ENCODE measurements at places on chromosomes 4 and X. TPM values are rescaled to one million over a fixed set of nuclear protein-coding genes. Genes with fewer than 3 reads are reported as not detected.

DNA sequence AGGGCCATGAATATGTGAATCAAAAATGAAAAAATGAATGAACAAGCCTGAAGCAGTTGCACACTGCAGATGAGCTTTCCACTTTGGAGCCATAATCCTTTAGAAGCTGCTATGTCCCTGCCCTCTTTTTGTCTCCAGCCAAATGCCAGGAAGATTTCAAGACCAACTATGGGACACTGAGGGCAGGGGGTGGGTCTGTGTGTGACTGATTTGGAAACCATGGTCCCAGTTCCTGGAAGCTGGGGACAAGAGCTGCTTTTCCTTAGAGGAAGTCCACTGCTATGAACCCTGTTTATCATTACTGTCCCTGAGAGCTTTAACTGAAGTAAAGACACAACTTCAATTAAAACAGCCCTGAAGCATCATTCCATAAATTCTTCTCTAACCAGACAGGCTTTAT is 153.9 kb upstream of the GPC4 start:
- no peaks in the 10 kb centered on the region for H3K36me3 ChIP-seq
- no peak overlapping the region for H3K27ac ChIP-seq
- no peaks in the 10 kb centered on the region for H3K27me3 ChIP-seq
- no peak overlapping the region for H3K4me3 ChIP-seq

DNA sequence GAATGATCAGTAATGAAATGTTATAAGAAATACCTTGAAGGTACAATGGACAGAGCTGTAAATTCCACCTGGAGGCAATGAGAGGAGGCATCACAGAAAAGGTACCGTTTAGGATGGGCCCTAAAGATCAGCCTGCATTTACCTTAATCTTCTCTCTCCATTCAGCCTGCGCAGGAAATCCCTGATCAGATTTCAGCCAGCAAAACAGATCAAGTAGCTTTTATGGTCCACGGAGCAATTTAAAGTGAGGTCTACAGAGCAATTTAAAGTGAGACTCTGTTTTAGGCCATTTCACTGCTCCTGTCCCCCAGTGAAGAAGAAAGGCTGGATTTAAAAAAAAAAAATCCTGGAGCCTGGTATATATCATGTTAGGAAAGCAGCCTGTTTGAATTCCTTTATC is 195.1 kb upstream of the VCX start:
- H3K4me1 ChIP-seq, result no peaks in the 10 kb centered on the region
- H3K27me3 ChIP-seq, result no peaks in the 10 kb centered on the region
- no peaks in the 10 kb centered on the region for H3K36me3 ChIP-seq
- no peak for DNase-seq
- no peak overlapping the region for H3K27ac ChIP-seq

GRCh38 chr4:38072578-38072977 is 112.4 kb downstream of the PTTG2 start:
- peaks cover 2% of the 10 kb centered on the region for H3K36me3 ChIP-seq
- no peak overlapping the region for H3K27ac ChIP-seq
- no peaks in the 10 kb centered on the region for H3K27me3 ChIP-seq
- DNase-seq, result no peak

DNA sequence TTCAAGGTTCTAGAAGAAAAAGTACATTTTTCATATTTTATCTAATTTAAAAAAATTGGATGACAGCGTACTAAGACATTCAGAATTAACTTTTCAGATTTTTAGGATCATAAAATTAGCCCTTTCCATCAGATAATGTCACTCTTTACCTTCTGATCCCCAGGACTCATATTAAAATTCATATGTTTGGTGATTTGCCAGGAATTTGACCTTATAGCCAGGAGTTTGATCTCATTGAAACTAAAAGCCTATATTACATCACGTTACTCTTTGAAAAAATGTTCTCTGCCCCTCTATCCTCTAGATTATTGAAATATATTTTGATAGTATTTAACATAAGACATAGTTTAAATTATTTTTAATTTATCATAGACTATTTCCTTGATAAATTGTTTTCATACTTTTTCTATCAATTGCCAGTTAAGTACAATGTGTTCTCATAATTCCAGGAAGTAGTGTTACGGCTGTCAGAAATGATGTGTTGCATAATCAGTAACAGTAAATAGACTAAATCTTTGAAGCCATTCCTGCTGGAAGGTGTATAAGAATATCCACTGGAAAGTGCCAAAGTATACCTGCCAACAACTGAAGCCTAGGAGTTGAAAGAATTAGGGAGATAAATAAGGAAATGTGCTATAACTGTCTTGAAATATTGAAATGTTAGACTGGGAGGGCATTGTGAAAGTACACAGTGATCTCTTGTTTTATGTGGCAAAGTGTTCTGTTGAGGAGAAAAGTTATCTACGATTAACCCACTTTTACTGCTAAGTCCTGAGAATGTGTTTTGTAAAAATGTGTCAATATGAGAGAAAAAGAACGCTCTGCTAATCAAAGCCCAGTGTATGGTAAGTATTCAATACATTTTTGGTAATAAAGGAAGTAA is 32.9 kb upstream of the PDGFC start:
- peak overlapping the region; percentile 57 for H3K27ac ChIP-seq
- no peak overlapping the region for H3K4me3 ChIP-seq
- H3K36me3 ChIP-seq, result no peaks in the 10 kb centered on the region
- no peaks in the 10 kb centered on the region for H3K27me3 ChIP-seq

DNA sequence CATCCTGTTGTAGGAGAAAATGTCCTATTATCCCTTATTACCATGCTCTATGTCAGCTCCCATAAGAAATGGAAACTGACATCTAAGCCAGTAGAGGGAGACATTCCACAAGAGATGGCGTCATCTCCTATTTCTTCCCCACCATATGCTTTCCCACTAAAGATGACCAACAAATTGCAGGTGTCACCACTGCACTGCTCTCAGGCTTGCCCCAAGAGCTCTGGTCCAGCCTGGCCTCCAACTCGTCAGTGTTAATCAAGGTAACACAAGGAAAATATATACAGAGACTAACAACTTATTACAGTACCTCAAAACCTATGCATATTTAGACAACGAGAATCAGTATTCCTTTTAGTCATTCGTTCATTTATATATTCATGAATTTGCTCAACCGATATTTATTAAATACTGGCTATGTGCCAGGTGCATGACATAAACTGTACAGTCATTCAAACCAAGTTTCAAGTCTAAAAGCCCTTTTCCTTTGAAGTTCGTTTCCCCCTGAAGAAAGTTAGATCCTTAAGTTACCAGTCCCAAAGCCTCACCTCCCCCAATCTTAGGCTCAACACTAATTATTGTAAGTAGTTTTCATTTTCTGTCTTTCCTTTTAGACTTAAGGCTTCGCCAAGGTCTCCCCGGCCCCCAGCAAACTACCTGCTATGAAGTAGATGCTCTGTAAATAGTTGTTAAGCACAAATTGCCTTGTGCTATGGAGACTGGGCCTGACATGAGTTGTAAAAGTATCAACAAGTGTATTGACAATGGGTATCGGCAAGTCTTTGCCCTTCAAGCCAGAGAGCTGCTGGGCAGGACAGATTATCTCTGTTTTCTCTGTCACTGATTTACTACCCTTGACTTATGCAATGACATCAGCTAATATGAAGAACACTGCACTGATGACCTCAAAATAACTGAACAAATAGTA is 3.1 kb upstream of the FGB start:
- H3K36me3 ChIP-seq, result no peaks in the 10 kb centered on the region
- DNase-seq, result no peak
- H3K4me3 ChIP-seq, result no peak overlapping the region
- H3K4me1 ChIP-seq, result no peaks in the 10 kb centered on the region

- H3K27me3 ChIP-seq, result peaks cover 10% of the 10 kb centered on the region
- DNase-seq, result no peak
- no peak overlapping the region for H3K4me3 ChIP-seq
- H3K36me3 ChIP-seq, result no peaks in the 10 kb centered on the region
Observed at GRCh38 chr4:16029262-16029661, 54.6 kb downstream of the PROM1 start.

UGT2B7 gene
- 0.11 TPM for polyA plus RNA-seq

MAGEA1 gene
- polyA plus RNA-seq, result not detected

GAGE12H gene
- polyA plus RNA-seq, result not detected

TRAM1L1 gene
- polyA plus RNA-seq, result 1.5 TPM

All from keratinocyte (primary cell).